Left colon (tissue), 2 donors: ENCODE measurements at places on chromosomes 3 and 15. TPM values are rescaled to one million over a fixed set of nuclear protein-coding genes. Genes with fewer than 3 reads are reported as not detected.

GRCh38 chr3:56810577-56811545 is 9.1 kb upstream of the ARHGEF3 start:
- DNase-seq, result no peak

- no peak for DNase-seq
Measured at GRCh38 chr3:122691195-122691594, 10.6 kb downstream of the PARP14 start.

DNA sequence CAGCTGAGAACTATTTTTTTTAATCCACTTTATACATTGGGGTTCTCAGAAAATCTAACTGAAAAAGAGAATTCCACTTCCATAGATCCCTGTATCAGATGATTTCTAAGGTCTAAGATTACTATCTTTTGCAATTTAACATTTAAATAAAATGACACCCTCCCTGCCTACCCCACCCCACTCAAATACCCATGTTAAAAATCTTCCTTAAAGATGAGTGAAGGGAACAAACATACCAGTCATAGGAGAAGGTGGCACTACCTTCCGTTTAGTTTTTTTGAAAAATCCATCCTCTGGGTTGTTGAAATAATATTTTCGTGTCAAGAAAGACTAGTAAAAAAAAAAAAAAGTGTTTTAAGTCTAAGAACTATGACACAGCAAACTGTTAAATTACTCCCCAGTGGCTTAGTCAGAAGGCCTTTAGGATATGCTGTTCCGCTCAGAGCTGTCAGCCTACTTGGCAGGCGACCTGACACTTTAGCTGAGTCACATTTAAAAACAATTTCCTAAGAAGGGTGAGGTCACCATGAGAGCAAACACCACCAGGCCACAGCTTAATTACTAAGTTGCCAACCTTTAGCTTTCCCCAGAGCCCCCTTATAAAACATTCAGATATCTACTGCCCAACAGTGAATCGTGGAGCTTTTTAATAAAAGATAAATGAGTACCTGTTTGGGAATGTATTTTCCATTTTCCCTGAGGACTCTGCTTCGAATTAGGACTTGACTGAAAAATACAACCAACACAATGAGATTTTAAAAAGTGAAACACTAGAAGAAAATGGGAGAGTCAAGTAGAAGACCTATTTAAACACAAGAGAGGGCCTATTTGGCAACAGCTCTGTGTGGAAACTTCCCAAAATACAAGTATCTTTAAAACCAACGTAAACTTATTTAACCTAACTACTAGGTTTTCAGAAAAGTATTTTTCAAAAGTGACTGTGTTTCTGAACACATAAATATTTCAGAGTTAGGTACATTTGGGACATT is 9.6 kb downstream of the EMC3 start:
- peak; percentile 60 for DNase-seq

DNA sequence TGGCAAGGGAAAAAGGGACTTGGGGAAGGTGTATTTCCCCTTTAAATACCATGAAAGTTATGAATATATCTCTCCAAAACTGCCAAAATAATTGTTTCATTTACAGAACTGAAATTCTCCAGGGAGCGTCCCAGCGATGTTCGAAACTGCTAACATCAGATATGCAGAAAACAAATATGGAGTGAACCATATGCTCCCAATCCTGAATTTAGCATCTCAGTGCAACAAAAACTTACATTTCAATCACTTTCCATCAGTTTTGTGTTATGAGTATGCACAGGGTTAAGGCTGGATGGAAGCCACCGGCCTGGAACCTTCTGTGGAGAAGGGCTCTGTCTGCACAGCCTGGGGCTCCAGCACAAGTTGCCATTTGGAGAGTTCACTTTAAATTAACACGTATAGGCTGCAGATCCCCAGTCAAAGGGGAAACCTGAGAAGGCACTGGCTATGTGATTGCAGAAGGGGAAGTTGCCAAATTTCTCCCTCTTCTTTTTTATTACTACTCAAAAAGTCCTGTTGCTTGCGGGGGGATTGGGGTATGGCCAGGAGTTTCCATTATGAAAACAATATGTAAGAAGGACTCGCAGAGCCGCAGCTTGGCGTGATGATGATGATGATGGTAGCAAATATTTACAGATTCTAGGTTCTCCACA is 56.9 kb upstream of the FOXP1 start:
- DNase-seq, result no peak

DNA sequence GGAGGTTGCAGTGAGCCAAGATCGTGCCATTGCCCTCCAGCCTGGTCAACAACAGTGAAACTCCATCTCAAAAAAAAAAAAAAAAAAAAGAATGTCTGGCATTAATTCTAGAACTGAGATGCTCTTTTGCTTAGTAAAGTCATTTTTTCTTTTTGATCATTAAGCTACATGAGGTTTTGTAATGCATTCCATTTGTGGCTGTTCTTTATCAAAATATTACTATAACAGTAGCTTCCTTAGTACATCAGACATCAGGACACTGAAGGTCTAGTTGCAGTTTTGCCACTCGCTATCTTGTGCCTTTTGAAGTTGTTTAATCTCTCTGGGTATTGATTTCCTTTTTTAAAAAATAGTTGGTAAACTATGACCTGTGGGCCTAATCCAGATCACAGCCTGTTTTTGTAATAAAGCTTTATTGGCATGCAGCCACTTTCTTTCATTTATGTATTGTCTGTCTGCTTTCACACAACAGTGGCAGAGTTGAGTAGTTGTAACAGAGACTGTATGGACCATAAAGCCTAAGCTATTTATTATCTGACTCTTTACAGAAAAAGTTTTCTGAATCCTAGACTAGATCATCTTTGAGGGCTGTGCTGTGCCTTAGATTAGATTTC is 76.6 kb downstream of the SLC25A26 start:
- DNase-seq, result no peak

GRCh38 chr3:173354124-173354523 is 43.4 kb upstream of the NLGN1 start:
- DNase-seq, result no peak

- DNase-seq, result no peak
Measured at GRCh38 chr3:172126741-172127140, 87.4 kb downstream of the FNDC3B start.

GRCh38 chr15:57335293-57335715 is 41.0 kb upstream of the CGNL1 start:
- no peak for DNase-seq

DNA sequence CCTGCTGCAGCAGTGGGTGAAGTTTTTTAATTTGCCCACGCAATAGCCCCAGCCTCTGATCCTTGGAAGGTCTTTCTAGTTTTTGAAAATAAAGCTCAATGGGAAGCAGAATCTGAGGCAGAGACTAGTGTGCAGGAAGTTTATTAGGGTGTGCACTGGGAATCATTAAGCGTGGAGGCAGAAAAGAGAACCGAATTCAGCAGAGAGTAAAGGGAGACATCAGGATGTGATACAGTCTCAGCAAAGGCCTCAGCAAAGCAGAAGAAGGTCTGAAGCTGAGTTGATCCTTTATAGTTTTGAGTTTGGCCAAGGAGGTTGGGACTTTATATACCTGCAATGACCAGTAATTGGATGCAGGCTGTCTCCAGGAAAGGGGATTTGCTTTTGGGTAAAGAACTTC is 4.9 kb upstream of the BTLA start:
- DNase-seq, result no peak

DNA sequence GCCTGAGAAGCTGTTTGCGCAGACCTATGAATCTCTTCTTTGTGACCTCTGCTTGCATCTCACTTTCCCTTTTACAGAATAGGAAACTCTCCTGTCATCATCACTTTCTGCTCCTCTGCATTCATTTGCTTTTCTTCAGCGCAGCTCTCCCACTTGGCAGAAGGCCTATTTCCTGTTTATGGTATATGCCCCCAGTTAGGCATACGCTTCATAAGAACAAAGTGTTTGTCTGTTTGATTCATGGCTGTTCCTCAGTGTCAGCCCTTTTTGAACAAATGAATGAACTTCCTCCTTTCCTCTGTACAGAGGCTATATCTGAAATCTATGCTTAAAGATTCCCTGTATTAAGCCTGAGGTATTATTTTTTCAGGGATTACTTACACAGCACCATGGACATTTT is 1216.9 kb upstream of the GBE1 start:
- DNase-seq, result no peak

DNA sequence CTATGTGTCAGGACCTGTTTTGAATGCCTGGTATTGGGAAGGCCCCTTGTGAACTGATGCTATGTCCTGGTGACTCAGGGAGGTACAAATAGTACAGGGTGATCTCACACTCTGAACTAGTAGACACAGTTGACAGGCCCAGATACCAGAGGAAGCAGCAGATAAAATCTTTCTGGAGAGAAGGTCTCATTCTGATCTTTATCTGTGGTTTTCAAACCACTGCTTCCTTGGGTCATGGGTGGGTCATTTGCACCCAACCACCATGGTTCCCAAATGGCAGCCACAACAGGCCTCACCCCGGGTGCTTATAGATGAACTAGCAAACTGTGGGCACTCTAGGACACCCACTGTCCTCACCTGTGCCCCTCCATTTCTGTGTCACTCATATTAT is 43.4 kb downstream of the PXYLP1 start:
- DNase-seq, result no peak

- DNase-seq, result no peak
Measured at GRCh38 chr3:82000773-82001172, 239.3 kb upstream of the GBE1 start.

- no peak for DNase-seq
Measured at GRCh38 chr15:43277901-43278300, 11.2 kb upstream of the TGM5 start.

- DNase-seq, result no peak
Measured at GRCh38 chr3:20190991-20191390, 5.0 kb upstream of the SGO1 start.

DNA sequence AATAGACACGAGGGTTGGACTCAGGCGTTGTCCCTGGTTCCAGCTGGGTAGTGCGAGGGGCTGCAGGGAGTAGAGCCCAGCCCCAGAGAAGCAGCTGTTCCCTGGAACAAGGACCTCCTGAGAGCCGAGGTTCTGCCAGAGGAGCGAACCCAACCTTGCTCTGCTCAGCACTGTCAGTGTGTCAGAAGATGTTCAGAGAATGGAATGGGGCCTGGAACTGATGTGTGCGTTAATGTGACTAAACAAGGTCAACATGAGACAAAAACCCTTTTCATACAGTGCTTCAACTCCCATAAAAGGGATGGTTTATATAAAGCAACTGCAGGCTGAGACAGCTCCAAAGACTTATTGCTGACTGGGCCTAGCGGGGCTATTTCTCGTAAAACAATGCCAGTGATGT is 35.5 kb upstream of the HACD2 start:
- DNase-seq, result peak; percentile 51

DNA sequence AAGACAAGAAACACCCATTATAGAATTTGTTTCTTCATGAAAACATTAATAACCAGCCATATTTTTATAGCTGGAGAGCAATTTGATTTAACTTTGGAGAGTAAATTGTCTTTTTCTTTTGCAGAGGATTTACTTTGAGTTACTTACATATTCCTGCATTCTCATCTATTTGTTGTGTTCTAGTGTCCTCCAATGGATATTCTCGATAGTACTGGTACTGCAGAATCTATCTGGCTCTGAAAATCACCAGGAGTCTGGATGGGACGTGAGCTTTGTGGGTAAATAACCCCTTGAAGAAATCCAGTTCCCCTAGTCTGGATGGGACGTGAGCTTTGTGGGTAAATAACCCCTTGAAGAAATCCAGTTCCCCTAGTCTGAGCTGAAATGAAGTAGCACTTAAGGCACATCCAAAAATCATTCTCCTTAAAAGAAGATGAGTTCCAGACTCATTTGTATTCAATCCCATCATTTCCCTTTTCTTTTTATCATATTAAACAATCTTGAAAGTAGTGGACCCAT is 294.1 kb upstream of the UBE2E2 start:
- DNase-seq, result no peak

DNA sequence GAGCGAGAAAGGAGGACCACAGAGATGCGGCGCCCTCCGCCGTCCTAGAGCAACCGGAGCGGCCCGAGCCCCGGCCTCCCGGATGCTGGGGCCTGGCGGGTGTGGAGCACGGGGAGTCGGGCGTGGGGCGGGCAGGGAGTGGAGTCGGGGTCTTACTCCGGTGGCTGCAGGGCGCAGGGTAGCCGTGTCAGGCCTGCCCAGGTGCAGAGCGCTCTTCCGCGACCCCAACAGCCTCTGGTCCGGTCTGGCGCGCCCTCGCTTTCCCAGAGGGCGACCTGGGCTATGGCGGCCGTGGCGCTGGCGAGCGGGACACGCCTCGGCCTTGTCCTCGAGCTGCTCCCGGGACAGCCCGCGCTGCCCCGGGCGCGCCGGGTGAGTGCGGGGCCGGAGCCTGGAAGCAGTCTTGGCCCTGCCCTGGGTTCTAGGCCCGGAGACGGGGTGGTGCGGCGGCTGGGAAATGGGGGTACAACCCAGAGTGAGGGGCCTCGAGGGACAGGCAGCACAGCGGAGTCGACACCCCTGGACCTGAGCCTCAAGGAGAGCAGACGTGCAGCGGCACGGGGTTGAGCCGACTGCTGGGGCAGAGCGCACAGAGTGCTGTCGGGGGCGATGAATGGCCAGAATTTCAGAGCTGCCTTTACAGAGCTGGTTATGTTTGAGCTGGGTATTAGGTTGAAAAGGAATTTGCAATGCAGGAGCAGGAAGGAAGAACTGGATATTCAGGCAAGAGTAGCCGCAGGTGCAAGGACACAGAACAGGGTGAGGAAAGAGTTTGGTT is at the start of gene ZNF662:
Gene ZNF662, plus strand, starts transcription at position 73 of the 778 bp plus-strand sequence. CDS start 1,973 bp downstream, outside the sequence.
- peak; percentile 39 for DNase-seq

DNA sequence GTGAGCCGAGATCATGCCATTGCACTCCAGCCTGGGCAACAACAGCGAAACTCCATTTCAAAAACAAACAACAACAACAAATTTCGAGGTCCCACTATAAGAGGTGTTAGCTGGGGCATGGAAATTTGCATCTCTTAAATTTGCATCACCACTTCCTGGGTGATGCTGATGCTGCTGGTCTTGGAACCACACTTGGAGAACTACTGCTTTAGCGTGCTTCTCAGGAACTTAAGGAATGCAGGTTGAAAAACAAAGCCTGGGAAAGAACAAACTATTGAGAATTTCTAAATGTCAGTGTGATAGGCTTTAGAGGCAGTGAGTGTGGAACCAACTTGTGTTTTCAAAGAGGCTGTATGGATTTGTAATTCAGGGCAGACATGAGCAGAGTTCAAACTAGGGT is 858.4 kb upstream of the ARPP21 start:
- DNase-seq, result no peak

GRCh38 chr3:134311265-134311664 is 60.6 kb upstream of the RYK start:
- no peak for DNase-seq

DNA sequence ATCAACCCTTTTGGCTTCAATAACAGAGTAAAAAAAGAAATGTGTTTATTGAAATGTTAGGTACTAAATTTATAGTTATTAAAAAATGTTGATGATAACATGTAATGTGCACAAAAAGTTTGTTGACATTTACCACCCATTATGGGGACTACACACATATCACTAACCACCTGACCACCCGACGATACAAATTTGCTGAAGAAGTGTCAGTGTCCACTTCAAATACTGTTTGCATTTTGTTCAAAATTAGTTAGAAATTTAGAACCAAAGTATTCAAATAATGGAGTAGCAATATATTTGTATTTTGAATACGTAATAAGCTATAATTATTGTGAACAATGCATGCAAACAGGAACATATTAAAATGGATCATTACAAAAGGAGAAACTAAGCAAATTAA is 54.4 kb downstream of the KCNH8 start:
- DNase-seq, result no peak

The LMAN1L gene
- total RNA-seq, result 0.40 TPM

The SYNPR gene
- total RNA-seq, result 0.15 TPM

The CA12 gene
- 255 TPM for total RNA-seq

The CCDC39 gene
- not detected for total RNA-seq

The P4HTM gene
- total RNA-seq, result 33.8 TPM

The BSN gene
- 0.24 TPM for total RNA-seq

The LSAMP gene
- total RNA-seq, result 0.89 TPM

The SLC15A2 gene
- total RNA-seq, result 2.5 TPM

The BOC gene
- 4.2 TPM for total RNA-seq

The LSMEM2 gene
- not detected for total RNA-seq

The BCL2A1 gene
- 1.8 TPM for total RNA-seq
